ENCODE measurements at places on chromosomes 13 and 19. TPM values are rescaled to one million over a fixed set of nuclear protein-coding genes. Genes with fewer than 3 reads are reported as not detected.

- H3K36me3 ChIP-seq = no peaks in the 10 kb centered on the region
- H3K27me3 ChIP-seq = no peaks in the 10 kb centered on the region
- no peak overlapping the region for H3K4me3 ChIP-seq
- no peaks in the 10 kb centered on the region for H3K4me1 ChIP-seq
- no peak for DNase-seq
These were observed 121.2 kb downstream of the PCCA start for GRCh38 chr13:100209857-100210825.

The LYPD5 gene
- 3.9 TPM for total RNA-seq

DNA sequence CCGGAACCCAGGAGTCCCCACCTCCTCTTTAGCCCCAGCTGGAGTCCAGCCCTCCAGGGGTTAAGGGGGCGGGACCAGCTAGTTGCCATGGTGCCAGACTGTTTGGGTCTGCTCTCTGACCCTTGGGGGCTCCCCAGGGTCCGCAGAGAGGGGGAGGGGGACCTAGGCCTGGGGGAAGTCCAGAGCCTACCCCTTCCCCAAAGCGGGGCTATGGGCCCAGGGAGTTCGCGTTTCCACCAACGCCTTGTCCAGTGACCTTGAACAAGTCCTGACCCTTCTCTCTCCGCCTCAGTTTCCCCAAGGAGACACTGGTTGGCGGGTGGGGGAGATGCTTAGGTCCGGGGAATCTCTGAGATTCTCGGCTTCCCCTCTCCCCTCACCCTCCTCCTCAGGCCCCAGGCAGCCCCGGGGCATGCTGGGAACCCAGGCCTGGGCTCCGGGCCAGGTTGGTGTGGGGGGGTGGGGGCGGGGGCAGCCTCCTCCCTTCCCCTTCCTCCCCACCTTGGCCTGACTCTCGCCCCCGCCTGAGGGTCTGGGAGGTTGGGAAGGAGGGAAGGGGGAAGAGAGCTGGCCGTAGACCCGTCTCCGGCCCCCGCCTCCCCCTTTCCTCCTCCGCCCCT is 2.6 kb upstream of the SPACA6 start:
- peak overlapping the region; percentile 100 for H3K4me3 ChIP-seq
- no peaks in the 10 kb centered on the region for H3K27me3 ChIP-seq
- DNase-seq = peak; percentile 65
- H3K36me3 ChIP-seq = peaks cover 25% of the 10 kb centered on the region
- peaks cover 50% of the 10 kb centered on the region for H3K4me1 ChIP-seq

- H3K36me3 ChIP-seq = no peaks in the 10 kb centered on the region
- no peak for DNase-seq
These were observed 904.5 kb downstream of the SLITRK6 start for GRCh38 chr13:84894749-84895148.

DNA sequence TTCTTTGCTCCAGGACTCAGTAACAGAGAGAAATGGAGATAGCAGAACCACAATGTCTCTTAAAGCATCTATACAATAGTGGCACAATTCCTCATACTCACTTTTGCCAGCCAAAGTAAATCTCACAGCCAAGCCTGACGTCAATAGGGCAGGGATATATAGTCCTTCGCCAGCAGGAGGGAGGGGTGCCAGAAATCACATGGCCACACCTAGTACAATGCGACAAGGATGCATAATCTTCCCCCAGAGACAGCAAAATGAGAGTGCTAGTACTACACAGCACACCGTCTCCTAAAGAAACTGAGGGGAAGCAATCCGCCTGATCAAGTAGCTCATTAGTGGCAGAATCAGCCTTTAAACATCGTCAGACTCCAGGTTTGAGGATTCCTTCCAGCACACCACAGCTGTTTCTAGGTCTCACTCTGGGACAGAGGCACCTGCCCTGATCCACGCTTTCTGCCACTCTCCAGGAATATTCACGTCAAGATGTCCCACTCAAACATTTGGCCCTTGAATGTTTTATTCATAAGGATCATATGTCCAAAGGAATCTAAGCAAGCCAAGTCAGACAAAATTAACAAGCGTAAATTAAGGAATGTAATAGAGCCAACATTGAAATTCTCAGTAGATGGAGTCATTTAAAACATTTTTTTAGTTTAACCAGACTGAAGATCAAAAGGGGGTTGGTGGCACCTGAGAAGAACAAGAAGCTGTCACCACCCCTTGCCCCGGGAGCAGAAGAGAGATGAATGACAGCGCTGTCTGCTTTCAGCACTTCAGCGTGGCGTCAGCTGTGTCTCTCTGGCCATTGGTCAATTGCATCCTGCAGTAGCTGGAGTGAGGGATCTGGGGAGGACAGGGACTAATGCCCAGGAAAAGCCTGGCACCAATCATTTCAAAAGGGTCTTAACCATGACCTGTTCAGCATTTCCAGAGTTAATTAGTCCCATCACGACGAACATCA is 63.5 kb upstream of the SERP2 start:
- no peak overlapping the region for H3K4me3 ChIP-seq
- H3K36me3 ChIP-seq = no peaks in the 10 kb centered on the region
- H3K27ac ChIP-seq = peak overlapping the region; percentile 35

The KLK4 gene
- total RNA-seq = not detected

The LGALS7B gene
- total RNA-seq = not detected

The ASF1B gene
- 0.43 TPM for total RNA-seq

- H3K4me1 ChIP-seq = no peaks in the 10 kb centered on the region
- DNase-seq = no peak
- no peak overlapping the region for H3K4me3 ChIP-seq
- H3K36me3 ChIP-seq = no peaks in the 10 kb centered on the region
These were observed 18.4 kb downstream of the CYTH2 start for GRCh38 chr19:48487544-48487943.

The PSG4 gene
- not detected for total RNA-seq

- no peak overlapping the region for H3K27ac ChIP-seq
- H3K36me3 ChIP-seq = no peaks in the 10 kb centered on the region
- H3K27me3 ChIP-seq = no peaks in the 10 kb centered on the region
- no peaks in the 10 kb centered on the region for H3K4me1 ChIP-seq
- DNase-seq = no peak
These were observed 343.9 kb downstream of the PCDH9 start for GRCh38 chr13:66886264-66886663.

GRCh38 chr13:72504131-72504841 is 223.1 kb downstream of the MZT1 start:
- DNase-seq = no peak
- H3K36me3 ChIP-seq = no peaks in the 10 kb centered on the region
- no peaks in the 10 kb centered on the region for H3K4me1 ChIP-seq

GRCh38 chr13:99265821-99266426 is 7.7 kb upstream of the GPR18 start:
- H3K27ac ChIP-seq = no peak overlapping the region
- no peak for DNase-seq
- no peak overlapping the region for H3K4me3 ChIP-seq
- no peaks in the 10 kb centered on the region for H3K36me3 ChIP-seq

All from right atrium auricular region (tissue), 2 donors.